ENCODE measurements at places on chromosomes 5 and 9. TPM values are rescaled to one million over a fixed set of nuclear protein-coding genes. Genes with fewer than 3 reads are reported as not detected.

DNA sequence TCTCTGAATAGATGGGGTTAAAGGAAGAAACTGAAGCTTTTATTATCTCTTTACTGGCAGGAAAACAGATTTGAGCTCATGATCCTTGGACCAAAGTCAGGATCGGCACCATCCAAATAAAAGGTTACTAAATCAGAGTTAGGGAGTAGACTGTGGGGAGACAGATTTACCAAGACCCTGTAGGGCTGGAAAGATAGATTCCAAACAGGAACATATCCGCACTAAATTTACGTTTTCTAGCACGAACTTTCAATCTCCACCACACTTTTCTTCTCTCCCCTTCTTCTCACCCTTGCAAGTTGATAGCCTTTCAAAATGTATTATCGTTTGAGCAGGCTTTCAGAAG is 120.0 kb upstream of the HMHB1 start:
- ATAC-seq, result no peak

DNA sequence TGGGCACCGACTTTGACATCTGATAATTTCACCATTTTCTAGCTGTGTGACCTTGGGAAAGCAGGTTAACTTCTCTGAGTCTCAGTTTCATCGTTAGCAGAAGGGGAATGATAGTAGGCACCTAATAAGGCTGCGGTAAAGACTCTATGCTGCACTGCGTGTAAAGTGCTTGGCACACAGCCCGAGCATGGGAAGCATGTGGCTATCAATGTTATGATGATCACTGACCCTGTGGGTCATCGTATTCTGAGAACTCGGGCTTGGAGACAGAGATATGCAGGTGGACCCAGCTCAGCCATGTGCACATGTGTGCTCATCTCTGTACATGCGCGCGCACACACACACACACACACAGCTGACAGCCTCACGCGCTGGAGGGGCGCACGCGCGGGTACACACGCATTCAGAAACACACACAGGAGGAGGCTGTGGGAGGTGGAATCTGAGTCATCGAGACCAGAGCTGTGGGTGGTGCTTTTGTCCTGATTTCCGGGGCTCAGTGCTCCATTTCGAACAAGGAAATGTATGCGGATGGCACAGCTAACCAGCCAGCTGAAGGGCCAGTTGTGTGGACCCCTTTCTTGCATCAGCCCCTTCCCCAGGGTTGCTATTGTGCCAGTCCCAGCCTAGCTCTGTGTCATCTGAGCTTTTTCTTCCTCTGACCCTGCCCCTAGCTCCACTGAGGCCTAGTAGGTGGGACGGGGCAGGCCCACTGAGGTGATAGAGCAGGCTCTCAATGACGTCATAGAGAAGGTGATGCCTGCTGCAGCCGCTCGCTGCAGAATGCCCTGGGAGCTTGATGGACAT is 11.1 kb upstream of the ARAP3 start:
- no peak for ATAC-seq

GRCh38 chr5:124399426-124399961 is 346.9 kb downstream of the ZNF608 start:
- ATAC-seq, result no peak

- no peak for ATAC-seq
These were observed 2.3 kb downstream of the UHRF2 start for GRCh38 chr9:6415266-6415665.

GRCh38 chr5:157454273-157454672 is 5.7 kb upstream of the NIPAL4 start:
- no peak for ATAC-seq

DNA sequence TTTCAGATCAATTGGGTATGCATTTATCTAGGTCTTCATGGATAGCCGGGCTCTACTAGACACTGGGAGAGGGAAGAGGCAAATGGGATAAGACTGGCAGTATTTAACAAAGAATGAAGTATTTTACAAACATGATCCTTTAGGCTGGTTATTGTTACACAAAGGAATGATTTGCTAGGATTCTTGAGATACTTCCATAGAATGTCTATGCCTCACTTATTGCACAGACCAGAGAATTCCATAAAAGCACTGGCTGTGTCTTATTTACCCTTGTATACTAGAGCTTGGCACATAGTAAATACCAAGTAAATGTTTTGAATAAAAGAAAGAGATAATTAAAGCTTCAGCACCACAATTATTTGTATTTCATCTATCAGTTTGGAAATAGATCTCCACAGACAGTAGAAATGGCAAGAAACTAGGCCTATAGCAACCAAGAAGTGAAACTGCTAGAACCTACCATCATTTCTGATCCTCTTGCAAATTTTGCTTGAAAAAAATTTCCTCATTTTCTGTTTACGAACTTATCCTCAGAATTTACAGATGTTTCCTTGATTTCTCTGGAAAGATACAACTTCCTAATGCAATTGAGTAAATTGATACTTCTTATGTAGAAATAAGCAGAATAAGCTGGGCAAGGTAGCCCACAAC is 3.8 kb downstream of the PDCD1LG2 start:
- no peak for ATAC-seq

Gene RIGI
- 6.5 TPM for total RNA-seq

Measured in motor neuron (in vitro differentiated cells).